A549 treated with ZK216348 at 1 μM for 4 hours (cell line): ENCODE measurements at places on chromosomes 16 and 17. TPM values are rescaled to one million over a fixed set of nuclear protein-coding genes. Genes with fewer than 3 reads are reported as not detected.

The RPUSD1 gene
- total RNA-seq: 28.5 to 57.2 TPM (median 55.7 TPM) in 5 replicates

The KRTAP1-1 gene
- total RNA-seq: not detected in 5 replicates

The SCNN1G gene
- 0.37 to 0.56 TPM (median 0.52 TPM) in 5 replicates for total RNA-seq

The BLTP2 gene
- 61.0 to 66.2 TPM (median 61.5 TPM) in 5 replicates for total RNA-seq

The AXIN2 gene
- total RNA-seq: 0.69 to 1.5 TPM (median 1.1 TPM) in 5 replicates

The TMC5 gene
- total RNA-seq: 5.7 to 7.4 TPM (median 6.8 TPM) in 5 replicates

The KRTAP1-5 gene
- not detected in 5 replicates for total RNA-seq

The SOX9 gene
- 6.4 to 10.9 TPM (median 8.3 TPM) in 5 replicates for total RNA-seq

The SLC12A3 gene
- total RNA-seq: not detected in 5 replicates

The COA3 gene
- total RNA-seq: 92.1 to 146 TPM (median 129 TPM) in 5 replicates

The ABCC3 gene
- 97.9 to 174 TPM (median 149 TPM) in 5 replicates for total RNA-seq

The EMC6 gene
- 114 to 166 TPM (median 151 TPM) in 5 replicates for total RNA-seq

The COPRS gene
- 137 to 200 TPM (median 161 TPM) in 5 replicates for total RNA-seq

The TMEM132E gene
- total RNA-seq: not detected in 5 replicates

The CDYL2 gene
- total RNA-seq: 0.19 to 1.3 TPM (median 0.54 TPM) in 5 replicates

The NME3 gene
- total RNA-seq: 23.1 to 67.4 TPM (median 55.9 TPM) in 5 replicates

The ABCA8 gene
- total RNA-seq: 0.17 to 0.40 TPM (median 0.38 TPM) in 5 replicates

The KRT33B gene
- total RNA-seq: not detected in 5 replicates

The NAGS gene
- 0.76 to 2.5 TPM (median 1.1 TPM) in 5 replicates for total RNA-seq

The G6PC1 gene
- not detected in 5 replicates for total RNA-seq

The CD79B gene
- 0.20 to 0.70 TPM in 2 of 5 replicates, not detected in the others for total RNA-seq

The ASGR1 gene
- 0.69 to 2.2 TPM (median 1.1 TPM) in 5 replicates for total RNA-seq

The KCNJ12 gene
- total RNA-seq: 0.67 to 1.5 TPM (median 1.4 TPM) in 5 replicates

The CMTM2 gene
- not detected in 5 replicates for total RNA-seq

The MXRA7 gene
- total RNA-seq: 55.2 to 98.1 TPM (median 62.8 TPM) in 5 replicates

The IGFBP4 gene
- total RNA-seq: 1,873 to 3,199 TPM (median 3,004 TPM) in 5 replicates

The ODAD4 gene
- 1.2 to 2.0 TPM (median 1.5 TPM) in 5 replicates for total RNA-seq

The CEP112 gene
- 6.1 to 8.2 TPM (median 7.2 TPM) in 5 replicates for total RNA-seq

The SPN gene
- total RNA-seq: 0.08 TPM in 1 of 5 replicates, not detected in the others

The TBC1D3K gene
- not detected in 5 replicates for total RNA-seq

The TTLL6 gene
- total RNA-seq: 0.14 to 0.73 TPM (median 0.62 TPM) in 5 replicates

The GPRC5C gene
- 34.9 to 72.6 TPM (median 67.0 TPM) in 5 replicates for total RNA-seq

The KCNJ16 gene
- 0.06 to 0.26 TPM (median 0.11 TPM) in 5 replicates for total RNA-seq
